ENCODE measurements at places on chromosomes 16 and 17. TPM values are rescaled to one million over a fixed set of nuclear protein-coding genes. Genes with fewer than 3 reads are reported as not detected.

GRCh38 chr17:40699371-40699770 is 4.2 kb downstream of the KRT24 start:
- no peak for DNase-seq

- no peak for DNase-seq
Observed at GRCh38 chr16:56345406-56346050, 79.8 kb downstream of the AMFR start.

GRCh38 chr17:13575922-13576419 is 25.8 kb downstream of the HS3ST3A1 start:
- DNase-seq = no peak

GGA2 gene
- total RNA-seq = 29.6 TPM

DNA sequence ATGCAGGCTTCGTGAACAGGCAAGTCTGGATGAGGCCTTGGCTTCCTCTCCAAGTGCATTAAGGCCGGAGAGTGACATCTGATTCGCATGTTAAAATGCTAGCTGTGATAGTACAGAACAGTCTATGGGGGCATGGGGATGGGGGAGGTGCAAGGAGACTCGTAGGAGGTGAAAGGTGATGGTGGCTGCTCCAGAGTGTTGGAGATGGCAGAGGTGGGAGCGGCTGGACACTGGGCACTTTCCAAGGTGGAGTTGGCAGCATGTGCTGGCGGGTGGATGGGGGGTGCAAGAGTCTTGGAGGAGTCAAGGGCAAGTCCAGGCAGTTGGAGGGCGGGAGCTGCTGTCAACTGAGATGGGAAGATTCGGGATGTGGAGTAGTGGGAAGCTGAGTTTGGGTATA is 350.9 kb upstream of the TNRC6C start:
- DNase-seq = peak; percentile 55

GRCh38 chr17:71329310-71330098 is 791.3 kb upstream of the SOX9 start:
- no peak for DNase-seq

All from sigmoid colon (tissue), 7 donors.